NCI-H1092 (cell line): ENCODE measurements at places on chromosomes 5 and 9.

DNA sequence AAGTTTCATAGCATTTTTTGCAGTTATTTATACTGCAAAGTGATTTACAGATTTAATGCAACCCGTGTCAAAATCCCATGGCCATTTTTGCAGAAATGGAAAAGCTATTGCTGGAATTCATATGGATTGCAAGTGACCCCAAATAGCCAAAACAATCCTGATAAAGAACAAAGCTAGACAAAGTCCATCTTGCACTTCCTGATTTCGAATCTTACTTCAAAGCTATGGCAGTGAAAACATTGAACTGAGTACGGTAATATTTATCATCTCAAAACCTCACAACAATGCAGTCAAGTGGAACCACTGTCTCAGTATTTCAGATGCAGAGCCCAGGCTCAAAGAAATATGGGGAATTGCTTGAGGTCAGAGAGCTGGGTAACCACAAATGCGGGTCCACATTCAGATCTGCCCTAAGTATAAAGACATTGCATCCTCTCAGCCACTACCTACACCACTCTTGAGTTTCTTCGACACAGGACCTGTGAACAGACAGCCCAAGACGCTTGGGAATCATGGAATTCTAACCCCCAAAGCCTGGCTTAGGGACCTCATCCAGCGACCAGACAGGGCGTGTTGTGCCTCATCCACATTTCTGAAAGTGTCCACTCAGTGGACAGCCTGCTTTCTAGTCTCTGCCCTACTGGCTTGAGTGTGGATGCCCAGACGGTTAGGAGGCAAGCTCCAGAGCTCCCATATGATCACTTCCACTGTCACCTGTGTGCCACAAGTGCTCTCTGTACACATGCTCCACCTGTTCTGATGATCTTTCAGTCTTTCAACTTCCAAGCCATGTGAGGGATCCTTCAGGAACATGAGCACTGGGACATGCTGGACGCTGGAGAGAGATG lies 39.3 kb upstream of the KCNIP1 start:
- no peak for DNase-seq

GRCh38 chr5:80308526-80308925 lies 11.3 kb upstream of the SPZ1 start:
- DNase-seq, result no peak

DNA sequence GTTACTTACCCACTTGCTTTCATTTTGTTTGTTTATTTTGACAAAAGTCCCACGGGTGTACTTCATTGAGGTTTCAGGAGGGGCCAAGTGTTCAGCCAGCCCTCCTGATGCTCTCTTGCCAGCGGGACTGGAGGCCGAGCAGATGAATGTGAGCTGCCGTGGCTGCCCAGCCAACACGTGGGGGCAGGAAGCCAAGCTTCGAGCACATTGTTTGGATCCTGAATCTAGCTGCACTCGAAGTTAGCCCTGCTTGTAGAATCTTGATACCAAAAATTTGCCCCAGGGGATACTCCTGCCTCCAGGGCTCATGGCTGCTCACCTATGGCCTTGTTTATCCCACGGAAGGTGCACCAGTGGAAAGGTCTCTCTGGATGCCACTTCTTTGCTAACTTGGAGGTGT lies 49.3 kb downstream of the RASGEF1C start:
- DNase-seq, result no peak

GRCh38 chr5:57937025-57937424 lies 454.4 kb upstream of the ACTBL2 start:
- DNase-seq, result no peak

DNA sequence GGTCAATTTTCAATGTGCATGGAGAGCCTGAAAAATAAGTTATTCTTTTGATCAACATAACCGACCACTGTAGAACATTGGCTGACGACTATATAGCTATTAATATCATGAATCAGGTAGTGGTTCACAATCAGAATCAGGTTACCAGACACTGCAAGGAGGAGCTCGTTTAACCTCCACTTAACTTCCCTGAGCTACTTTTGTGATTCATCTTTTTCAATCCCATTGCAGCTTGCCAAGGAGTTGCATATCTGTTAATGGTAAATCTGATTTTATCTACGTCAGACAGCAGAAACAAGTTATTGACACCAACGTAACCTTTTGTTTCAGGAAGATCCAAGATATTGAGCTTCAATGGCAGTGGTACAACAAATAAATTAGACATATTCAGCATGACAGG lies 2263.8 kb upstream of the ACO1 start:
- no peak for DNase-seq
